Stimulated activated CD4-positive, alpha-beta T cell treated with anti-CD3 and anti-CD28 coated beads, TNF-alpha, amount 100 ng/mL, for 24 hours (primary cell): ENCODE measurements at places on chromosomes 6 and 20.
A peak's percentile ranks its signal among the peaks of the same experiment; 100 is the strongest.

- DNase-seq, result peak; percentile 60
Observed at GRCh38 chr6:28953039-28953584, 29.3 kb upstream of the TRIM27 start.

GRCh38 chr6:38155144-38155543 lies 335.6 kb downstream of the ZFAND3 start:
- no peak for DNase-seq

GRCh38 chr6:136415351-136416007 lies 125.8 kb upstream of the BCLAF1 start:
- no peak for DNase-seq

- DNase-seq, result no peak
Observed at GRCh38 chr20:57387945-57388371, 3.2 kb upstream of the RBM38 start.

GRCh38 chr20:32651537-32651936 lies 22.2 kb downstream of the C20orf203 start:
- no peak for DNase-seq

DNA sequence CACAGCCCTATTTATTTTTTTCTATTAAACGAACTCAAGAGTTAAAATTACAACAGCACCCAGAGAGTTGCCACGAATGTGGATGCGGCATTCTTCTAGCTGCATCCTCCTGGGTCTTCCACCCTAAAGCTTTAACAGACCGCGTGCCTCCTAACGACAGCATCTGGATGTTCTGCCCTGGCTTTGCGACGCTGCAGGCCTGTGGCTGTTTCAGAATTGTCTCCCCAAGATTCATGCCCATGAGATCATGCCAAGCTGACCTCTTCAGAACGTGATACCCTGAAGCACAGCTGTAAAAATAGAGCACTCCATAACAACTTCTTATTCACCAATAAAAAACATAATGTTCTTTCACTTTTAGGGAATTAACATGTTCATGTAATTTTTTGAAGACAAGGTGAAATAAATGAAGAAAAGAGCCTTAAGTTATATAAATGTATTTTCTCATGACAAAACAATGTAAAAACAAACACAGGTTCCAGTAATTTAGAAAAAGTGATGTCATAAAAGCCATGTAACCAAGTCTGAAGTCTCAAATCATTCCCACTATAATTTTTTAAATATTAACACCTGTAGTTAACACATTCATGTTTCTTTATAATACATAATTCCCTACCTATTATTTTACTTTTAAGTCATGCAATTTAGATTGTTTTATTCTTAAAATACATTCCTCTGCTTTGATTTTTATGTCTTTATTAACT lies 26.5 kb downstream of the HIVEP2 start:
- no peak for DNase-seq

- DNase-seq, result no peak
Observed at GRCh38 chr6:135033238-135033637, 21.4 kb downstream of the HBS1L start.

GRCh38 chr20:23136893-23137745 lies 51.0 kb upstream of the CD93 start:
- DNase-seq, result no peak
